NCI-H2171 treated with DMSO at 0.1 percent for 48 hours (cell line): ENCODE measurements at places on chromosomes 2 and 18.

DNA sequence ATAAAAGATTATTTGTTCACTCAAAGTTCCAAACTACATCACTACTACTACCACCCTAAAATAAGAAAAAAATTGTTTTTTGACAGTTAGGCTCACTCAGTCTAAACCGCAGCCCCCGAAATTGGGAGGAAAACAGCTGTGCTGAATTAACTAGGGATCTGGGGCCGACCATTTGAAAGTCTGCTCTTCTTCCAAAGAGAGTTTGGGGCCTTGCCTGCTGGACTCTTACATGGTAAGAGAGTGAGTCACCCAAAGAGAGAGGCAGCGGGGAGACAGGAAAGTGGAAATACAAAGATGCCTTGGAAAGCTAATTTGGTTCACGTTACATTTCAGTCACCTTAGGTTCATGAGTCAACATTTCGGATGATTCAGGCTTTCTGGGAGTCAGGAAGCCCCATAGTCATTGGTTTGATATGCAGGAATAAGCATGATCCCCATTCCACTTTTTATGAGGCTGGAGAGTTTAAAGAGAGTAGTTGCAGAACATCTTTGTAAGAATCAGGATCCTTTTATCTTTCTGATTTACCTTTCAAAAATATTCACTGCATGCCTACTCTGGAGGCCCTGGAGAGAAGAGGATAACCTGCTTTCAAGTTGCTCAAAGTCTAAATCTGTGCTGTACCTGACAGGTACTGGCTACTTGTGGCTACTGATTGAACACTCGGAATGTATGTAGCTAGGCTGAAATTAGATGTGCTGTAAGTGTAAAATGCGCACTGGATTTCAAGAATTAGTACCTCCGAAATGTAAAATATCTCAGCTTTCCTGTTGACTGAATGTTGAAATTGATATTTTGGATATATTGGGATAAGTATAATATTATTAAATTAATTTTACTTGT is 995 bp upstream of the RTN4 start:
- DNase-seq, result no peak

DNA sequence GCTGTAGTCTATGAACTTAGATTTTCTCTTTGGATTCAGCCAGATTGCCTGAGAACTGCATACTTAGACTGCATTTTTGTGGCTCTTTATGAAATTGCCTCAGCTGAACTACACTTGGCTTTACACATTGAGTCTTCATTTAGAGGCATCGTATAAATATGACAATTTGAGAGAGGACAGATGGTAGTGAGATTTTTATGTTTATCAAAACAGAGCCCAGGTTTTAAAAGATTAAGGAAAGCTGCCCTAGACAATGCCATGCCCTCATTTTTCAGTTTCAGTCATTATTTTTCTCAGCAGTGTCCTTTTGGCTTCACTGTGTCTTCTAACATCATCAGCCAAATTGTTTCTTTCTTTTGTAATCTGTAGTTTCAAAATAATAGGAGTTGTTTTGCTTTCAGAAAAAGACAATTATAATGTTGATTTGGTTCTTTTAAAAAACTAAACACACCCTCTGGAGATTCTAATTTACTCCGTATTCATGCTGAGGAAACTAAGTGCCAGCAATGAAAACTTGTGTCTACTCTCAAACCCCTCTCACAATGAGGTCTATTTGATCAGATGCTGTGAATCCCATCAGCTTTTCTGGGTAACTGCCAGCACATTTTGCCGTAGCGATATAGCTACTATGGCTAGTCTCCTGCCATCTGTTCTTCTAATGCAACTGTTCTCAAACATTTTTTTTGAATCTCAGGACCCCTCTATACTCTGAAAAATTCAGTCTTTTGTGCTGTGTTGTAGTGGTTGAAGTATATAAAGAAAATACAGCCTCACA is 46.2 kb downstream of the TWSG1 start:
- DNase-seq, result peak; percentile 94

GRCh38 chr2:40282428-40282827 is 169.5 kb downstream of the SLC8A1 start:
- DNase-seq, result no peak

DNA sequence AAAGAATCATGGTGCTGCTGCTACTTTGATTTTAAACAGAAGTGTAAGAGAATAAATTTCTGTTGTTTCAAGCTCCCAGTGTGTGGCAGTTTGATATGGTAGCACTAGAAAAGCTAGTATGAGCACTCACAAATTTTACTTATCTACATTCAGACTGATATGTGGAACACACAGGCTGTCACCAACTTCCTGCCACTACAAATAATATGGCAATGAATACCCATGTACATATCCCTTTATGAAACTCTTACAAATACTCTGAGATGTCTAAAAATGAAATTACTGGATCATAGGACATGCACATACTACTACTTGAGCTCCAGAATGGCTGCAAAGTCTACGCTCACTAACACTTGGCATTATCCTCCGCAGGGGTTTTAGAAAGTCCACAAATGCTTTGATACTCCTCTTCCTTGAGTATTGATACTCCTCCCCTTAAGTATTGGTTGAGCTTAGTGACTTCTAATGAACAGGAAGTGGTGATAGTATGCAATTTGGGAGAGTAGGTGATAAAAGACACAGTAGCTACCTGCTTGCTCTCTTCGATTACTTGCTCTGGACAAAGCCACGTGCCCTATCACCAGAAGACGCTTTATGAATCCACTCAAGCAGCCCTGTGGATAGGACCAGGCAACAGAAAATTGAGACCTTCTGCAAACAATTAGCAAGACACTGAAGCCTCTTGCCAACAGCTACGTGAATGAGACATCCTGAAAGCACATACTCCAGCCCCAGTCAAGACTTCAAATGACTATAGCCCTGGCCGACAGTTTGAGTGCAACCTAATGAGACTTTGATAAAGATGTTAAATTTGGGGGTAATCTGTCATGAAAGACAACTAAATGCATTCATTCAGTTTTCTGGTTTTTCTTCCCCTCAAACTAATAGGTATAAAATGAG is 35.4 kb downstream of the FBXO11 start:
- no peak for DNase-seq

GRCh38 chr2:647003-647560 is 30.1 kb downstream of the TMEM18 start:
- DNase-seq, result no peak

DNA sequence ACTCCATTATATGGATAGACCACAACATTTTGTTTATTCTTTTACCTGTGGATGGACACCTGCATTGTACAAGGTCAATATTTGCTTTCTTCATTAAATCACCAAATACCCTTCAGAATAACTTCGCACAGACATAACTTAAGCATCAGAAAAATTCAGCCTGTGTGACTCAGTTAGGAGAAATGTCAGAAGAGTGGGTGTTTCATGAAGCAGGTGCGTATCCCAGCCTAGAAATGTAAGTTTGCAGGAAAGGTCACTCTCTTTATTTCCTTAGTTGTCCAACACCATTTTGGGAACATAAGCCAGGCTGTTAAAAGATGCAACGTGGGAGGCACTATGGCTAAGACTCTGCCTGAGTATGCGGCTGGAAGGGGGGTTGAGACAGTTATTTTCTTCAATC is 48.6 kb upstream of the FHL2 start:
- DNase-seq, result no peak

GRCh38 chr18:54284981-54285785 is 15.9 kb downstream of the POLI start:
- no peak for DNase-seq

GRCh38 chr2:240566203-240567136 is 1.8 kb upstream of the RNPEPL1 start:
- peak; percentile 63 for DNase-seq

DNA sequence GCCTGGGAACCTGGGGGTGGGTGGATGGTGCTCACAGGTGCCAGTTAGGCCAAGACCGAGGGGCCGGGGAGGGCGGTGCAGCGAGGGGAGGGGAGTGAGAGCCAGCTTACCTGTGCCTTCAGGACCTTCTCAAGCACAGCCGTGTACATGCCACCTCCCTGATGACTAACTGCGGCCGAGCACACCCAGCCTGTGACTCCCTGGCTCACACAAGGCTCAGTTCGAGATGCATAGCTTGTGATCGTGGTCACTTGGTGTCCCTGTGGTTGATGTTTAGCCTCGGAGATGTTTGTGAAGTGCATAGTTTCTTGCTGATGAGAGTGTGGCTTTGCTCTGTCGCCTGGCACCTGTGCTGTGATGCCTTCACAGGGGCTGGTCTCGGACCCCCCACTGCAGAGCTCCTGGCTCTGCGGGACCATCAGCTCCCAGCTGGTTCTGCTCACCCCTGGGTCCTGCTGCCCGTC is 84.5 kb upstream of the ODC1 start:
- DNase-seq, result no peak

- DNase-seq, result peak; percentile 81
Measured at GRCh38 chr2:235968155-235968554, 200.0 kb downstream of the GBX2 start.
